ENCODE measurements at places on chromosomes 13 and 19.
A peak's percentile ranks its signal among the peaks of the same experiment; 100 is the strongest.

DNA sequence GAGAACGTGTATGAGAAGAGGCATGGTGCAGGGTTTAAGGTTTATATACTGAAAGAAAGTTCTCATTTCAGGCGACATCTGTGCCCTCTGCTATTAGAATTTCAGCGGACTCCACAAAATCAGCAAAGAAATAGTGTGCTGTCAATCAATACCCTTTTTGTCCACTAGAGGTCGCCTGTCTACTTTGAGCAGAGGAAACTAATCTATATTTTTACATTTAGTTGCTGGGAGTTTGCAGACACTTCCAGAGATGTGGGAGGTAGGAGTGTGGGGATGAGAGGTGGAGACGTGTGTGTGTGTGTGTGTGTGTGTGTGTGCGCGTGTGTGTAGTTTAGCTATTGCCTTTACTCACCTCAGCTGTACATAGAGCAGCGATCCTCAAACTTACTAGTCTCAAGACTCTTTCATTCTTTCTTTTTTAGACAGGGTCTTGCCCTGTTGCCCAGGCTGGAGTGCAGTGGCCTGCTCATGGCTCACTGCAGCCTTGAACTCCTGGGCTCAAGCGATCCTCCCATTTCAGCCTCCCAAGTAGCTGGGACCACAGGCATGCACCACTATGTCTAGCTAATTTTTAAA is 9.7 kb downstream of the INAFM1 start:
- DNase-seq = peak; percentile 55

DNA sequence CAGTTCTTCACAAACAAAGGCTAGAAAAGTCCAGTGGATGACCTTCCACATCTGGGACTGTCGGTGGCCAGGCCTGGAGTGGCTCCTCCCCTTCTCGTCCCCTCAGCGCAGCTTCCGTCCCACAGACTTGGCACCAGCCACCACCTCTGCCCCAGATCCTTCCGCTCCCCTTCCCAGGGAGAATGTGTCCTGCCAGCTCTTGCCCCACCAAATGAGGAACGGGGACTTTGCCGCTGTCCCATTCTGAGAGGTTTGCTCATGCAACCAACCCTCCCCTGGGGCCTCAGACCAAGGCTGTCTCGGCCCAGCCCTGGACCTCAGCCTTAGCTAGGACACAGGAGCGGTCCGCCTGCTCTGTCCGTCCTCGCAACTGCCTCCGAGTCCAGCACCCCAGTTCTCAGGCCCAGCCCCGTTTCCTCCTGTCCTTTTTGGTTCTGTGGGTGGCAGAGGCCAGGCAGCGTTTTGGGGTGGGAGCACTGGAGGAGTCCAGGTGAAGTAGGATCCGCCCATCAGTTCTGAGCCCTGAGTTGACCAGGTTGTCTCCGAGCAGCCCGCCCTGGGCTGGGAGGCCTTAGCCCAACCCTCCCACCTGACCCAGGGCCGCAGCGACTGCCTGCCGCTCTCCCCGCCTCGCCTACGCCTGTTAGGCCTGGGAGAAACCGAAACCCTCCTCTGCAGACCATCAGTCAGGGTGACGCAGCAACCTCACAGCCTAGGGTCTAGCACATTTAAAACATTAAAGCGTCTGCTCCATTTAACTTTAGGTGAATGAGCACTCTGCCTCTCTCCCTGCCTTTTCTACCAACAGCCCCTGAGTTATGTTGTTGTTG is 284.3 kb downstream of the FOXO1 start:
- no peak for DNase-seq

- no peak for DNase-seq
Observed at GRCh38 chr13:102328909-102329308, 72.9 kb downstream of the FGF14 start.

DNA sequence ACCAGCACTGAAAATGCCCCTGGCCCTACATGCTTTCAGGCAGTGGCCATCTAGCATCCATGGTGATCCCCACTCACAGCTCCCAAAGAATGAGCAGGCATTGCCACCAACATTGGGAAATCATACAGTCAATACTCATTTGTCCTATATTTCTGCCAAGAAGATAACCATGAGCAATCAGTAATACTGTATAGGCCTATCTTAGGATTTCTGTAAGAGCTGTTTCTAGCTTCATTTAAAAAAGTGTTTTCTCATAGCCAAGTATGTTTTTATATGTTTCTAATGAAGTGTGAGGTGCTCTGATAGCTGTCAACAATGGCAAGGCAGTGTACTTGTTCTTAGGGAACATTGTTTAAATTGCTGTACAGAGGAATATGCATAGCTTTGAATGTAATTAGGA is 428.7 kb downstream of the FGF9 start:
- no peak for DNase-seq

GRCh38 chr19:56507446-56508289 is at the start of gene ZNF471:
Gene ZNF471 (plus strand): TSS chr19:56507855. CDS start chr19:56511572, 3,717 bp downstream.
- DNase-seq = peak; percentile 100

DNA sequence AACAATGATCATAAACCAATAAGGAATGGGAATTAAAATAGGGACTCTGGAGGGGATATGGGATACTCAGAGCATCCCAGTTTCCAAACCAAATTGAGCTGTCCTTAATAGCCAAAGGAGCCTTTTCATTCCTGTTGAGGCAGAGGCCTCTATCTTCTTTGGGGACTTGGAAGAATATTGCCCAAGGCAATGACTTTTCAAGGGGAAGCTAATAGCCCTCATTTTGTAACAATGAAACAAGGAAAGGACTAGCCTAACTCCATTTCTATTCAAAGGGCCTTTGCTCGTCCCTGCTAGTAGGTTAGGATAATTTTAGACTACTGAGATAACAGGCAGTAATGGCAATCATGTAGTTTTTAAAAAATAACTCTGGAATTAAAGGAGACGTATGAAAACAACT is 789.8 kb upstream of the SLITRK5 start:
- no peak for DNase-seq

DNA sequence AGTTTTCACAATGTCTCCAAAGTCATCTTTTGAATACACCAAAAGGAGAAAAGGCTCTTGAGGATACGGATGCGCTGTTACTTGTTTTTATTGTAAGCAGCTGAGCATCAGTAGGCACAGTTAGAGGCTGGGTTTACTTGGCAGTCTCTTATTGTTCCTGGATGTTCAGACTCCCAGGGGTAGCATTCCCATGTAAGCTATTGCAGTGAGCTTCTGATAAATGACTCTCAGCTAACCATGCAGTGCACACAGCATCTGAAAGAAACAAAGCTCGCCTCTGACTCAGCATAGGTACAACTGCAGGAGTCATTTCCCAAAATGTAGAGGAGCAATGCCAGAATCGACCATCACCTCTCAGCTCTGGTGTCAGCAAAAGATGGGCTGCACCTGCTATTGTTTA is 84.8 kb downstream of the DCT start:
- no peak for DNase-seq

- DNase-seq = no peak
Observed at GRCh38 chr19:30204721-30205120, 167.5 kb upstream of the ZNF536 start.

GRCh38 chr19:50705422-50706019 is 14.1 kb downstream of the SHANK1 start:
- DNase-seq = peak; percentile 95

DNA sequence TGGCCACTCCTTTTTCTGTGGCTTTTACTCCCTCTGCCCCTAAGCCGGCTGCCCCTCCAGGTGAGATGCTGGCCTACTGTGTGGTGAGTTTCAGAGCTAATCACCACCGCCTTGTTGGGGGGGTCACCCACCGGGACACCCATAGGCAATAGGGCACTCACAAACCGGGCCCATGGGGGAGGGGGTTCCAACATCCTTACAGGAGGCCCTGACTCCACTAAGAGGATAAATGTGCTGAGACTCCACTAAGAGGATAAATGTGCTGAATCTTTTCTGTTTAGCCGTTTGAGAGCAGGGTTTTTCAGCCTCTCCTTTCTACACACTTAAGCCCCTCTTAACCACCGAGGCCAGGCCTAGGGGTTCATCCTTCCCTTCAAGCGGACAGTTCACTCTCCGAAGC is 73.7 kb downstream of the SLC15A1 start:
- no peak for DNase-seq

DNA sequence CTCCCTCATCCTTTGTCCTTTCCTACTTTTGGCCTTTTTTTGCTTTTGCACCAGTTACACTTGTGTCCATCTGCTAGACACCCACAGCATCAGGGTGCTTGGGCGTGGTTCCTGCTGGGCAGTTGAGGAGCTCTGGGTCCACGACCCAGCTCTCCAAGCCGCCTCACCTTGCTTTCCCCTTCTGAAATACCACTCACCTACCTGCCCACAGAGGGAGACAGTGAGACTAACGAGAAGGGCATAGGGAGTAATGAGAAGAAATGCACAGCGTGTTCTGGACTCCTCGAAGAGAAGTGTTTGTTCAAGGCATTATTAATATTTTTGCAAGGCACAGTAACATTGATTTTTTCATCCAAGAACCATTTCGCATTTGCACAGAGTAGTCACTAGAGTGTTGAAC is 92.9 kb downstream of the DNAJC15 start:
- no peak for DNase-seq

DNA sequence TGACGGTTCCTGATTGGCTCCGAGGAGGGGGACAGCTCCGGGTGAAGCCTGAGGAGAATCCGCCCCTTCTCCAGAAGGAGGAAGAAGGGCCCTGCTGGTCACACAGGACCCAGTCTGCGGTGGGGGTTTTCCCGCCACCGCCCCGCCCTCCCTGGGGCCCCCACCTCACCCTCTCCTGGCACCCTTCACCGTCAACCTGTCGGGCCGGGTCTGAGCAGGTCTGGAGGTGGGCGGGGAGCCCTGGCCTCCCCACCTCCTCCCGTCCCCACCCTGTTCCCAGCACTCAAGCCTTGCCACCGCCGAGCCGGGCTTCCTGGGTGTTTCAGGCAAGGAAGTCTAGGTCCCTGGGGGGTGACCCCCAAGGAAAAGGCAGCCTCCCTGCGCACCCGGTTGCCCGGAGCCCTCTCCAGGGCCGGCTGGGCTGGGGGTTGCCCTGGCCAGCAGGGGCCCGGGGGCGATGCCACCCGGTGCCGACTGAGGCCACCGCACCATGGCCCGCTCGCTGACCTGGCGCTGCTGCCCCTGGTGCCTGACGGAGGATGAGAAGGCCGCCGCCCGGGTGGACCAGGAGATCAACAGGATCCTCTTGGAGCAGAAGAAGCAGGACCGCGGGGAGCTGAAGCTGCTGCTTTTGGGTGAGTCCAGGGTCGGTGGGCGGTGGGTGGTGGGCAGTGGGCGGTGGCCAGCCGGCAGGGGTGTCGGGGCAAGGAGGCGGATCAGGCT is at the start of gene GNA15:
Gene GNA15, plus strand, starts transcription at position 73 of the 723 bp plus-strand sequence. Its CDS starts 418 bp downstream, at position 491.
- DNase-seq = no peak

GRCh38 chr19:18468517-18468916 is 30.6 kb upstream of the ISYNA1 start:
- no peak for DNase-seq

DNA sequence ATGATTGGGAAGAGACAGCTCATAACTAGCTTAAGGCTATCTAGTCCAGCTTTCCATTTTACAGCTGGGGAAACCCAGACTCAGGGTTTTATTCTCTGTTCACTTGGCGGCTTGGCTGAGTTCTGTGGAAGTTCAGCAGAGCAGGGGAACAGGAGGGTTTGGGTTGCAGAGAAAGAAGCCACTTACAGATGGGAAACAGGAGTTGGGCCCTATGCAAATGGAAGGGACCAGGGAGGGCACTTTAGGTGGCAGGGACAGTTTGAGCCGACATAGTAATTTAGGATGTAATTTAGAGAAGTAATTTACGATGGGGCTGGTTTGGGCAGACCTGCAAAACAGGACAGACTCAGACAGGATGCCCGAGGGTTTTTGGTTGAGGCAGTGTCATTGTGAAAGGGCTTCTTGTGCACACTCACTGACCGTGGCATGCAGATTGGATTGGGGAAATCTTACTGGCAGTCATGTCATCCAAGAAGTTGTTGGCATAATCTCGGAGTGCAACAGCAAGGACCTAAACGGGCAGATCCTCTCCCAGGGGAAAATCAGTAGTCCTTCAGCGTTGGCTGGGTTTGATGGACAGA is 47.3 kb upstream of the GPR183 start:
- no peak for DNase-seq

DNA sequence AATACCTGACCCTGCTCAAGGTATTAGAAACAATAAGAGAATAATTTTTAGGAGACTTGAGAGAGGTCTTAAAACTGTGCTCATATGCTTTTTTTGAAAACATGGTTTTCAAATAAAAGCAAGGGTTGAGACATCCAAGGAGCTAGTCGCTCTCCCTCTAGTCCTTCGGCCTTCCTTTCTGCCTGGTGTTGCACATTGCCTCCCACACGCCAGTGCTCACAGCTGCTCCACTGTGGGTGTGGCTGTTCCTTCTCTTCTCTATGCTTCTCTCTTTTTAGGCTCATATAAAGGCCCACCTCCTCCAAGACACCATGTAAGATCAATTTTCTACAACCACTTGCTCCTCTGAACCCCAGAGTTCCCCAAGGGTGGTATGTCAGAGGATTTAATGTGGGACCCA is 352.6 kb downstream of the ENOX1 start:
- DNase-seq = no peak

GRCh38 chr19:53463263-53463662 is 4.3 kb upstream of the ZNF813 start:
- peak; percentile 6 for DNase-seq

- no peak for DNase-seq
Observed at GRCh38 chr19:18389726-18390064, 3.7 kb downstream of the GDF15 start.

Data from AG08395 (cell line).